ENCODE measurements at places on chromosomes 5 and 9. TPM values are rescaled to one million over a fixed set of nuclear protein-coding genes. Genes with fewer than 3 reads are reported as not detected.

DNA sequence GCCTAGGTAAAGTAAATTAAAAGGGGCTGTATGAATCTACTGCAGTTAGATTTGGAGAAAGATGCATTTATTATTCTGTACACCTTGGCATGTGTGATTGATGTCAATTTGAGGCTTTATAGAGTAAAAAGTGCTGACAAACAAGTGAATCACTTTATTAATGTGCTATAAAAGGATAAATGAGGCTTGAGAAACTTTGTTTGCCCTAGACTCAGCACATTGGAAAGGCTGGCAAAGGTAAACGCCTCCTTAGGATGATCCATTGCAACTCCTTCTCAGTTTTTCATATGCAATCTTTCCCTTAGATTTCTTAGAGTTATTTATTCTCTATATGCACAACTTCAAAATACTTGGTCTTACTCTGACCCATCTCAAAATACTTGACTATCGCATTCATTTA is 369.0 kb downstream of the HINT1 start:
- no peak for DNase-seq

GRCh38 chr5:59760785-59761348 is 132.7 kb downstream of the PDE4D start:
- no peak for DNase-seq

DNA sequence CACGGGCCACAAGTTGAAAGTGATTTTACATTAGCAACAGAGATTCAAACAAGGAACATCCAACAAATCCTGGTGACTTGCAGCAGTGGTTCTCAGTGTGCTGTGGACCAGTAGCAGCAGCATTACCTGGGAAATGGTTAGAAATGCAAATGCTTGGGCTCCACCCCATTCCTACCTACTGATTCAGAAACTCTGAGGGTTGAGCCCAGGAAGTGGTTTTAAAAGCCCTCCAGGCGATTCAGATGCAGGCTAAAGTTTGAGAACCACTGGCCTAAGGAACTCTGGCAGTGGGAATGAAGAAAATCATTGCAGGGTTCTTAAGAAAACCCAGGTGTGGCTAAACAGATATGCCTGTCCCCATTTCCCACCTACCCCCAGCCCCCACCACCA is 398.8 kb downstream of the ENC1 start:
- no peak for DNase-seq

DNA sequence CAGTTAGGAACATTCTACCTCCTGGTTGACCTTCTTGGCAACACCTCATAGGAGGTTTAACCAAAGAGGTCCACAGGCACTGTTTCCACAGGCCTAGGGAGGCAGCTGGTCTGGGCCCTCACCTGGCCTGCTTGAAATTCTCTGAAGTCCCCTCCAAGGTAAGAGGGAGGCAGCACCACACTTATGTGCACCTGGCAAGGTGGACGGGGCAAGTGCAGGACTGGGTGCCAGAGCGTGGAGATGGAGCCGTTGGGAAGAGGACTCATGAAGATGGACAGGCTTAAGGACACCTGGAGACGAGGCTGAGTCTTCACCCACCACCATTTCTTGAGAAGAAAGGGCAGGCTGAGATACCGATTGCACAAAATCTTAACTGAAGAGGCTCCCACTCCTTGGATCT is 6.6 kb upstream of the BARHL1 start:
- DNase-seq = no peak

DNA sequence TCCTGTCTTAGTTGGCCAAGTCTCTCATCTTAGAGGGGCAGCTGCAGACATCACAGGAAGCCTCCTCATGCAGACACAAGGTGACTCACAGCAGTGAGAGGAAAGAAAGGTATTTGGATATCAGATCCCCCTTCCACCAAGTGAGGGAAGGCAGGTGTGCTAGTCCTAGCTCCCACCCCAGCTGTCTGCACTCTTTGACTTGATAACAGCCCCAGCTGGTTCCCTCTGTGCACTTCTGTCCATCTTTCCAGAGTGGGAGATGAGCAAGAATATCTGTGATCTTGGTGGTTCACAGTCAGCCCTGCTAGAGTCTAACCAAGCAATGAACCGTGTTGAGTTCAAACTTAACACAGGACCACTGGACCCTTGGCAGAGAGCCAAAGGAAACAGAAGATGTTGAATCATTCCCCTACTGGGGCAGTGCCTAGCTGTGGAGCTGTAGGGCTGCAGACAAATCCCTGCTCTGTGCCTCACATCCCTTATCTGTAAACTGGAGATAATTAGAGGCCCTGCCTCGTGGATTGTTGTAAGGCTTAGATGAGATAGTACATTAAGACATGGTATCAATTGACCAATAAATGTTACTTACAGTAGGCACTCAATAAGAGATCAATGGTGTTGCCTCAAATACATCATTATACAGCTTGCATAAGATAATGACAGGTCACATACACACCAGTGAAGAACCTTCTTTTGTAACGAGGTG is 39.1 kb downstream of the SH3RF2 start:
- no peak for DNase-seq

DNA sequence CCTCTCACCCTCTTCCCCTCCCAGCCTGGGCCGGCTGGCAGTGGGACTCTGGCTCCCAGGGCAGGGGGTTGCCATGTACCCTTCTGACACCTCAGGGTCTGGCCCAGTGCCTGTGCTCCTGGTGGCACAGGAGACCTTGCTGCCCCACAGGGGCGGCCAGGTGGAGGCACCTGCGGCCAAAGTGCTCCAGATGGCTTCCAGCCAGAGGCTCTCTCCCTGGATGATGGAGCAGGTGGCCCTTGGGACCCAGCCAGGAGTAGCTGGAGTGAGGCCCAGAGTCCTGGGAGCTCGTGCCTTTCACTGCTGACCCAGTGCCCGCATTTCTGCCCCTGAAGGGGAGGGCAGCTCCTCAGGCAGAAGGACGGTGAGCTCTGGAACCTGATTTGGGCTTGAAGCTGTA is 87.3 kb downstream of the NTNG2 start:
- DNase-seq = no peak

- no peak for DNase-seq
Observed at GRCh38 chr5:94746731-94747124, 128.3 kb downstream of the SLF1 start.

GRCh38 chr9:115653171-115653606 is 500.4 kb upstream of the PAPPA start:
- DNase-seq = no peak

- DNase-seq = no peak
Observed at GRCh38 chr5:93421468-93421867, 159.6 kb downstream of the NR2F1-AS1 start.

Gene BSPRY
- total RNA-seq = 0.22 TPM

Gene UBE2B
- total RNA-seq = 101 TPM

Gene CCNJL
- total RNA-seq = 3.3 TPM

Gene TMC1
- 0.36 TPM for total RNA-seq

Gene PHF24
- total RNA-seq = 0.45 TPM

Gene DAB2IP
- 70.7 TPM for total RNA-seq

Gene ANKRD34B
- not detected for total RNA-seq

Gene STKLD1
- 2.6 TPM for total RNA-seq

Gene NUTM2F
- total RNA-seq = not detected
